ENCODE measurements at places on chromosomes 5 and 9.

- DNase-seq = no peak
Observed at GRCh38 chr9:93173365-93174051, 10.4 kb upstream of the WNK2 start.

- no peak for DNase-seq
Observed at GRCh38 chr5:59178071-59178470, 595.2 kb downstream of the RAB3C start.

DNA sequence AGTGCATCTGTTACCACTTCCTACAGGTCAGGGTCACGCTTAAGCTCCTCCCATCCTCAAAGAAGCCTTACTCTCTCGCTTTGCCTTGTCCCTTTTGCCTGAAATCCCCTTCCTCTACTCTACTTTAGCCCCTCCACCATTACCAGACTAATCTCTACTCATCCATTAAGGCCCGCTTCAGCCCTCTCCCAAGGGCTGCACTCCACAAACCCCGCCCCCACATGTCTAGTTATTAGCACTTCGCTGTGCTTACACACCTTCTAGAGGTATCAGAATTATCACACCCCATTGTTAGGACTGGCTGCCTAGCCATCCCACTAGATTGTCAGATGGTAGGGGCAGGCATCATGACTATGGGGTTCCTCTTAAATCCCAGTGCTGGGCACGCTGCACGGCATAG is 565.7 kb upstream of the WWC1 start:
- DNase-seq = no peak

DNA sequence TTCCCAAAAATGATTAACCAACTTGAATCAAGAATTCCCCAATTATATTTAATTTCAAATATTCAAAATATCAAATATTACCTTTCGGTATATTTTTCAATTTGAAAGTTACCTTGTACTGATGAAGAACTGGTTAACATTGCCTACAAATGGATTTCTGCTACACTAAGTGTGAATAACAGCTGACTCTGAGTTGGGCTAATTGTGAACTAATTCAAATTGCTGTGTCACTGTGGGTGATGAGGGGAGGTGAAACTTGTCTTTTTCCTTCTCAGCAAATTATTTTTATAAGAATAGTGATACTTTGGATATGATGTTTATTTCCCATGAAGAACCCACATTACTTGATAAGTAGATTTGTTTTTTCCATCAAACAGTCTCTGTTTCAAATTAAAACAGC is 103.4 kb upstream of the RPS23 start:
- DNase-seq = no peak

DNA sequence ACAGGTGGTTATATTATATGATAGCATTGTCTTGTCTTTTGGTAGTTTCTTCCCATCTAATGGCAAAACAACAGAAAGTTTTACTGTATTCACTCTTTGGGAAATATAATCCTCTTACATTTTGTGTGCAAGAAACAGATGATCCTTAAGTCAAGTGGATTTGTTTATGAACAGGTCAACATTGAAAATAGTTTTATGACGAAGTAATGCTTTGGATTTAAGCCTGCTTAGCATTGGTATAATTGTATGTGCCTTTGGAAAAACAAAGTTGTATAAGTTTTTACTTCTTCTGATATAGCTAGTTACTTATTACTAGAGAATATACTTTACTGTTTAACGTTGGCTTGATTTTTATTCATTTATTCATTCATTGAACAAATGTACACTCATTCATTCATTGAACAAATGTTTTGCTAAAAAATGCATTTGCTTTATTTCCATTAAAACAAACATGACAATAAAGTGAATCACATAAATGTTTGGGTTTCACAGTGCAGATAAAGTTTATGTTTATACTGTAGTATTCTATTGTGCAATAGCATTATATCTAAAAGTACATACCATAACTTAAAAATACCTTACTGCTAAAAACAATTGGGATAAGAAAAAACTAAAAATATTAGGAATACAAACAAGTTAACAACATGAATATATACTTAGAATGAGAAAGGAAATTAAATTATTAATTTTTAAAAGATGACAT is 12.3 kb downstream of the SGCD start:
- DNase-seq = no peak

DNA sequence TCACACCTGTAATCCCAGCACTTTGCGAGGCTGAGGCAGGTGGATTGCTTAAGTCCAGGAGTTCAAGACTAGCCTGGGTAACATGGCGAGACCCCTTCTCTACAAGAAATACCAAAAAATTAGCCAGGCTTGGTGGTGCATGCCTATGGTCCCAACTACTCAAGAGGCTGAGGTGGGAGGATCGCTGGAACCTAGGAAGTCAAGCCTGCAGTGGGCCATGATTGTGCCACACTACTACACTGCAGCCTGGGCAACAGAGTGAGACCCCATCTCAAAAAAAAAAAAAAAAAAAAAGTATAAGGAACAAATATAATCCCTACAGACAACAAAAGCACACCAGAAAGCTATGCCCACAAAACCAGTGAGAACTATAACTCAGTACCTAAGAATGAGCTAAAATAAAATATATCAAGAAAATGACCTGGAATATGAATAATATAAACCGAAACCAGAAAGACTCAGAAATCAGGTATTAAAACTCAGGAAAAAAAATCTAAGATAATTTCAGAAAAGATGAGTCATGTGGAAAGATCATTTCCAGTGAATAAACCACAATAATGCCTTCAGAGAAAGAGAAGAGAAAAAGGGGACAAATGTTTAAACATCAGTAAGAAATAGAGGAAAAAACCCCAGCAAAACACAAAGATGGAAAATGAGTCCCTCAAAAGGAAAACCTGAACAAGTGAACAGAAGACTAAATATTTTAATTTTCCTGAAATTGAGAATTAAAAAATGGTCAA is 57.4 kb downstream of the GOLPH3 start:
- DNase-seq = no peak

- DNase-seq = no peak
Observed at GRCh38 chr5:133564921-133565565, 47.3 kb downstream of the FSTL4 start.
